ENCODE measurements at places on chromosomes 3 and 15.
A peak's percentile ranks its signal among the peaks of the same experiment; 100 is the strongest.

GRCh38 chr3:112002096-112002971 is 3.6 kb downstream of the TAGLN3 start:
- DNase-seq: no peak

GRCh38 chr3:118884748-118885206 is 149.9 kb downstream of the IGSF11 start:
- DNase-seq: peak; percentile 66

DNA sequence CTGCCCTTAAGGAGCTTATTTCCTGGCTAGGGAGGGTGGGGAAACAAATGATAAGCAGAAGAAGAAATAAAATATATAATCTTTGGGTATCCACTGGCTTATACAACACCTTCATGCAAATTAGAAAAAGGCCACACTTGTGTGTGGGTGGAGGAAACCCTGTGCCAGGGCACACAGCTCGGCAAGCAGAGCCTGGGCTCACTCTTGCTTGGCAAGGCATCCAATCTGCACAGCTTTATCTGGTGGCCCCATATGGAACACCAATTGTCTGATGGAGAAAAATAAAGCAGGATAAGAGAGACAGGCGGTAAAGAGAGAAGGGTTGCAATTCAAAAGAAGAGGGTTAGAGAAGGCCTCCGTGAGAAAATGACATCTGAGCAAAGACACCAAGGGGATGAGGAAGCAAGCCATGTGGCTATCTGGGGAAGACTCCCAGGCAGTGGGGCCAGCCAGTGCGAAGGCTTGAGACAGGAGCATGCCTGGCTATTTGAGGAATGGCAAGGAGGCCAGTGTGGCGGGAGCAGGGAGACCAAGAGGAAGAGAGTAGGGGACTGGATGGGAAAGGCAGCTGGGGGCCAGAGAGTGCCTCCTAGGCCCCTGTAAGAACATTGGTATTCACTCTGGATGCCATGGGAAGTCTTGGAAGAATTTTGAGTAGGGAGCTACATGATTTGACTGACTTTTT is 22.5 kb upstream of the VPS8 start:
- DNase-seq: no peak

GRCh38 chr15:52326756-52327155 is 31.2 kb upstream of the MYO5C start:
- no peak for DNase-seq

- no peak for DNase-seq
These were observed 8.2 kb downstream of the TXNRD3 start for GRCh38 chr3:126646674-126647073.

GRCh38 chr15:60989696-60990095 is 239.4 kb downstream of the RORA start:
- no peak for DNase-seq

GRCh38 chr15:81275711-81276392 is 48.1 kb downstream of the STARD5 start:
- DNase-seq: no peak

- no peak for DNase-seq
These were observed 160.0 kb downstream of the SQOR start for GRCh38 chr15:45794712-45795439.

DNA sequence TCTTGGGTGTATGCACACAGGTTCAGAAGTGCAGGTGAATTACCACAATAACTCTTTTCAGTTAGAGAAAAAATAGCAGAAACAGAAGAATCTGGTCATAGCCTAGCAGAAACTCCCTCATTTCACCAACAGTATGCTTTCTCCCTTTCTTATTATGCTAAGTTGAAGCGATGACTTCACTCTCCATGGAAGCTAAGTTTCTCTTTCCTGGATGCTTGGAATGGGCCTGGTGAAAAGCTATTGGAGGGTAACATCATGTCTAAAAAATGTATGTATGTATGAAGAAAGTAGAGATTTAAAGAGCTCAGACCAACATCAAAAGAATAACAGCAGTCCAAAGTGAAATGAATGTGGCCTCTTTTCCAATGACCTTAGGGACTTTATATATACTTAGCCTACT is 145.5 kb downstream of the TIGIT start:
- DNase-seq: no peak

GRCh38 chr15:40595773-40596172 is 1.7 kb downstream of the KNL1 start:
- no peak for DNase-seq

- no peak for DNase-seq
These were observed 90.0 kb downstream of the ETFA start for GRCh38 chr15:76221085-76221767.

GRCh38 chr15:45612790-45613415 is 21.9 kb upstream of the SQOR start:
- no peak for DNase-seq

Data from CD4-positive, alpha-beta T cell treated with Interleukin-21 for 1 hour (primary cell).